Foreskin melanocyte (primary cell): ENCODE measurements at places on chromosomes 2 and 18.

GRCh38 chr2:1747065-1747941 lies 3.0 kb upstream of the PXDN start:
- no peak for DNase-seq

- DNase-seq = peak; percentile 12
Measured at GRCh38 chr2:142796161-142796560, 81.3 kb upstream of the KYNU start.

DNA sequence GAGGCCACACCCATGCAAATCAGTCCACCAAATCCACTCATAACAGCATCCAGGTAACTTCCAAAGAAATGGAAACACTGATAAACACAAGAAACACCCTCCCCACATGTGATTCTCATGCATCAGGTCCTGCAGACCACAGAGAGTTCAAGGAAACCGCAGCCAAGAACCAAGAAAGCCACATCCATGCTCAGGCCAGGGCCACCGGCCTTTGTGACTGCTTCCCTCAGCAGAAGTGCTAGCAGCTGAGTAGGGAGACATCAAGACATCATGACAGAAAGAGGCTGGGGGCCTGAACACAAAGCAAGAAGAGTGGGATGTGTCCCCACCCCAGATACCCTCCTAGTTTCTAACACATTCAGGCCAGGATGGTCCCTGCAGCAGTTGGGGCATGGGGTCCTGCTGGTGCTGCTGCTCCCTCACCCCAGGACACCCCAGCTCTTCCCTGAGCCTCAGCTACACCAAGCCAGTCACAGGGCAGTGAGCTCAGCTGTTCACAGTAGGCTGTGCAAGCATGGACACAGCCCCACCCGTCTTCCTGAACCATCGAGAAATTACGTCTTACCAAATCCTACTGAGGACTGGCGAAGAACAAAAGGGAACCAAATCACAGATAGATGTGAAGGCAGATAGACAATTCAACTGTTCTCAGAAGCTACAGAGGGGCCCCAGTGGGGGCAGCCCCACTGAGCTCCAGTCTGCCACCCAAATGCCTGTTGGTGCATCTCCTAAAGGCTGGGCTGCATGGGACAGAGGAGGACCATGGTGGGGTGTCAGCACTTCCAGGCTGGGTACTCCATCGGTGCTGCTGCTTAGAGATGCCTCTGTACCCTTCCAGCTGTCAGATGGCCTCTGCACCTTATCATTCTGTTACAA lies 60.9 kb downstream of the HDAC4 start:
- no peak for DNase-seq

DNA sequence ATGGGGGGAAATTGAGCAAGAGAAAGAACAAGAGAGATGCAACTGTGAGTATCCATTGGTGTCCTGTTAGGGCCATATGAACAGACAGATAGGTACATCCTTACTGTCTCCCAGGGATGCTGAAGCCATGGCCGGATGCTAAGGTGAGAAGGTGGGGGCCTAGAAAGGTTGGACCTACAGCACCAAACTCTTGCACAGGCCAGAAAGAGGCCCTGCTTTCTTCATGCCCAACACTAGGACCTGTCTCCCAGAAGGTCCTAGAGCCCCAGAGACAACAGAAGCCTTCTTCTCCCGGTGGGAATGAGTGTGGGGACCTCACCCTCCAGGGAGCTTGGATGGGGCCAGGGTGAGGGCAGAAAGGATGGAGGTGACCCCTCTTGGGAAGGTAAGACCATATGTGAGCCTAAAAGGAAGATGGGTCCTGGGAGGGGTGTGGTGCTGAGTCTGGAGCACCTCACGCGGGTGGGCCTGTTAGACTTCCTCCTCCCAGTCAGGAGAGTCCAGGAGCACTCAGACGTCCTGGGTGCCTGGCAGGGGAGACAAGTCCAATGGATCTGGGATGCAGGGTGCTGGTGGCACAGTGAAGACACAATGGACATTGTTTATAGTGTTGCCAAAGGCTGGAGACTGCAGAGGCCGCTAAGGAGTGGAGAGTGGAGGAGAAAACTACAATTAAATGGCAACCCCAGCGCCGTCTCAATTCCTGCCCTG lies 265.3 kb downstream of the CYP26B1 start:
- DNase-seq = no peak

GRCh38 chr2:137797641-137798040 lies 166.6 kb upstream of the HNMT start:
- no peak for DNase-seq

GRCh38 chr18:40347261-40347660 lies 1607.8 kb upstream of the PIK3C3 start:
- no peak for DNase-seq

- DNase-seq = no peak
Measured at GRCh38 chr2:230915319-230915718, 9.7 kb downstream of the GPR55 start.
